ENCODE measurements at places on chromosomes 13 and 19.
A peak's percentile ranks its signal among the peaks of the same experiment; 100 is the strongest.

- no peak for DNase-seq
Measured at GRCh38 chr13:44822291-44822690, 167.0 kb downstream of the NUFIP1 start.

DNA sequence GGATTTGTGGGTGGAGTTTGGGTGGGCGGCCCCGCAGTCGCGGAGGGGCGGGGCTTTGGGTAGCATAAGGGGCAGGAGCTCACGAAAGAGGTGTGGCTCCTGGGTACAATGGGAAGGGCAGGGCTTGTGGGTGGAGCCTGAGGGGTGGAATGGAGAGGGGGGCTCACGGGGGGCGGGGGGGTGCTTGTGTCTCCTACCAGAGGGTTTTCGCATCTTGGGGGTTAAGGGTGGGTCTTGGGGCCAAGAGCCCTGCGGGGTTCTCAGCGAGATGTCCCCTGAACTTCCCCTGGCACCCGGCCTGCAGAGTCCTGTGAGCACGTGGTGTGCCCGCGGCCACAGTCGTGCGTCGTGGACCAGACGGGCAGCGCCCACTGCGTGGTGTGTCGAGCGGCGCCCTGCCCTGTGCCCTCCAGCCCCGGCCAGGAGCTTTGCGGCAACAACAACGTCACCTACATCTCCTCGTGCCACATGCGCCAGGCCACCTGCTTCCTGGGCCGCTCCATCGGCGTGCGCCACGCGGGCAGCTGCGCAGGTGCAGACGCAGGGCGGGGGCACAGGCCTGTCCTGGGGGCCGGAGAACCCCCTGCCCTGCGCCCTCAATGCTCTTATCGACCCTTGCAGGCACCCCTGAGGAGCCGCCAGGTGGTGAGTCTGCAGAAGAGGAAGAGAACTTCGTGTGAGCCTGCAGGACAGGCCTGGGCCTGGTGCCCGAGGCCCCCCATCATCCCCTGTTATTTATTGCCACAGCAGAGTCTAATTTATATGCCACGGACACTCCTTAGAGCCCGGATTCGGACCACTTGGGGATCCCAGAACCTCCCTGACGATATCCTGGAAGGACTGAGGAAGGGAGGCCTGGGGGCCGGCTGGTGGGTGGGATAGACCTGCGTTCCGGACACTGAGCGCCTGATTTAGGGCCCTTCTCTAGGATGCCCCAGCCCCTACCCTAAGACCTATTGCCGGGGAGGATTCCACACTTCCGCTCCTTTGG lies 5.1 kb downstream of the FSTL3 start:
- no peak for DNase-seq

DNA sequence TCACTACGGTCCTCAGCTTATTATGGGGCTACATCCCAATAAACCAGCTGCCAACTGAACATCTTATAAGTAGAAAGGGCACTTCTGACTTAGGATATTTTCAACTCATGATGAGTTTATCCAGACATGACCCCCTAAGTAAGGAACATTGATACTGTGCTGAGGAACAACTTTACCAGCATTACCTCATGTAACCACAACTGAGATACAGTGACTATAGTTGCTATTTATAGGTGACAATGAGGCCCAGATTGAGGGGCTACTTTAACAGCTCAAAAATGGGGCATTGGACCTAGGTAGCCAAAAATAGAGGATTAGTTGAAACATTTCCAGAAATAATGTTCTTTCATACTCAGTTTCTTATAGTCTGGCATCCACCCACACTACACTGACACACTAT lies 26.8 kb downstream of the SKA3 start:
- DNase-seq, result no peak

- DNase-seq, result no peak
Measured at GRCh38 chr19:29371251-29372090, 154.3 kb upstream of the VSTM2B start.

DNA sequence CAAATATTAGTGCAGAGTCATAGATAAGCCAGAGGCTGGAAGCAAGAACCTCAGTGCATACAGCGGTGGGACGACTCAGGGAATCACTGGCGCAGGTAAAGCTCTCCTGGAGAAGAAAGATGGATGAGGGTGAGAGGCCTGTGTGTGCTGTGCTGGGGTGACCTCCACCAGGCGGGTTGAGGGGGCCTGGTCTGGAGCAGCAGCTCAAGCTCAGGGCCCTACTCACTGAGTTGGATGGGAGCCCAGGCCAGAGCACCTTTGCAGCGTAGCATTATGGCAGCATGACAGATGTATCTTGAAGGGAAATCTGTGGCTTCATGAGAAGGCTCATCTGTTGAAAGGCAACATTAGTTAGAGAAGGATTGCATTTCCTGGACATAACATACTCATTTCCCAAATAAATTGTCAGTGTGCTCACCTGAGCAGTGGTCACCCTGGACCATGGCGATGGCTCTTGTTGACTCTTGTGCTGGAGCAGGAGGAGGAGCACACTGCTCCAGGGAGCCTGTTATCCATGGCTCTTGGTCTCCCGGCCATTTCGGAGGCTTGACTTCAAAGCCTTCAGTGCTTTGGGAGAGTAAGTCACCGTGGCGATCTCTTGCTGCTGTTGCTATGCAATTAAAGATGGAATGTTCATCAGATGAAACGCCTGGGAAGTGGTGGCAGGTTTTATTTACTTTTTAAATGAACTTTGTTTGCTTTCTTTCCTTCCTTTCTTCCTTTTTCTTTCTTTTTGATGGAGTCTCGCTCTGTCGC lies 25.0 kb downstream of the HNRNPM start:
- no peak for DNase-seq

DNA sequence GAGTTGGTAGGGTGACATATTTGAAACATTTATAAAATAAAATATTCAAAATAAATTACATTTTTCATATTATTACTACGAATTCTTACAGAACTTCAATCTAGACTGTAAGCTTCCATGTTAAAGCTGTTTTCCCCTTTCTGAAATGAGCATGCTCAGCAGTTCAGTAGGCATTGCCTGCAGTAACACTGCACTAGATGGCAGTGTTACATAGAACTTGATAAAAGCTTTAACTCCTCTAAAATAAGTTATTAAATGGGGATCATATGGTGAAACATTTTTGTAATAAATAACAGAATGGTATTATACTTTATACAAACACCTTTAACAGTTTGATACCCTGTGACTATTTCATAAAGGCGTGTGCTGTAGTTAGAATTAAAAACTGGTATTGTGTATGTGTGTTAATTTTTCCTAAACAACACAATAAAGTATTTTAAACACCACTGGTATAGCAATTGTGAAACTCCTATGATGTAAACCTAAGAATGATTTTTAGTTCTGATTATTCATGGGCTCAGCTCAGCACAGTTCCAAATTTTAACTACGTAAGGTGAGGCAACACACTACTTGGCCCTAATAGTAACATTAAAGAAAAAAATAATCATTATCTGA lies 11.6 kb upstream of the GPR18 start:
- peak; percentile 28 for DNase-seq

DNA sequence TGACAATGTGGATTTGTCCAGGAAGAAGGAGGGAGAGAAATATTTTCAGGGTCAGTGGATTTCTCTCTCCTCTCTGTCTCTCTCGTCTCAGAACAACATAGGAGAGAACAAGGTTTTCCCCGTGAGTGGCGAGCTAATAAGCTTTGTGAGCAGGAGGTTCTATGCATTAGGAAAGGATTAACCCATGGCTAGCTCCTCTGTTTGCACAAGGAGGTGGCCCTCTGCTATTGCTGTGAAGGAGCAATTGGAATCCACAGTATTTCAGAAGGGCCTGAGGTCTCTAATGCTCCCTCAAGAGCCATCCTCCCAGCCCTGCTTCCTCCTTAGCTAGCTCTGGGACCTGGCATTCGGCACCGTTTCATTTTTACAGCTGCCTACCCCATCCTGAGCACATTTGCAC lies 288.9 kb upstream of the MAB21L1 start:
- no peak for DNase-seq

- DNase-seq, result no peak
Measured at GRCh38 chr13:28199089-28199488, 60.7 kb downstream of the PAN3 start.

- no peak for DNase-seq
Measured at GRCh38 chr13:95647321-95647720, 2.8 kb upstream of the DZIP1 start.

GRCh38 chr19:374886-375235 lies 30.3 kb upstream of the MIER2 start:
- DNase-seq, result no peak

DNA sequence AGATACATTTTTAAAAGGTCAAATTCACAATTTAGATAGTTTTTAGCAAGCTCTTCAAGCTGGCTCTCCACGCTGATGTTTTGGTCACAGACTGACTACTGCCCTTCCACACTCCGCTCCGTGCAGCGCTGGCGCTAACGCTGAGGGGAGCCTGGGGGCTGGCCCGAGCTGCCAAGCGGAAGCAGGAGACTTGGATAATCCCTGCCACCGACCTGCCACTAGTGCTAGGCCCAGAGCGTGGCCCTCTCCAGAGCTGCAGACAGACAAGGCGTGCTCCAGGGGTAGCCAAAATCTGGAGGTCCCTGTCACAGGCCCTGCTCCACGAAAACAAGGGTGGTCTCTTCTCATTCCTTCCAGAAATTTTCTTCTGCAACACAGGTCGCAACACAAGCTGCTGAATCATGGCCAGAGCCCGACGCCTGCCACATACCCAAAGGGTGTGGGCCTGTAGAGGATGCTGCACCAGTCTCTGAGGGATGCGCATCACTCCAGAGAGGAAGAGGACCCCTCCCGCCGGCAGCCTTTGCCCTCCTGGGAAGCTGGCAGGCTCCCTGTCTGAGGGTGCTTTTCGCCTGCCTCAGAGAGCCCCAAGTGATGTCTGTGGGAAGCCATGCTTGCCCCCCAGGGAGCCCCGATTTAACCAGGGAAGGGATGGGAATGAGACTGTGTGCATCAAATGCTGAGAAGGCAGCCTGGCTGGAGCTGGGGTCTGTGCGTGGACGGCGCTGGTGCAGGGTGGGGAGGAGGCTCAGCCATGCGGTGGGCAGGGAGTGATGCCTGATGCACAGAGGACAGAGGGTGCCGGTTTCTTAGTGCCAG lies 21.6 kb downstream of the CAPS start:
- DNase-seq, result no peak

GRCh38 chr13:76879203-76879882 lies 6.9 kb downstream of the KCTD12 start:
- DNase-seq, result peak; percentile 66

GRCh38 chr13:113551081-113552000 lies 33.2 kb upstream of the TFDP1 start:
- DNase-seq, result no peak

DNA sequence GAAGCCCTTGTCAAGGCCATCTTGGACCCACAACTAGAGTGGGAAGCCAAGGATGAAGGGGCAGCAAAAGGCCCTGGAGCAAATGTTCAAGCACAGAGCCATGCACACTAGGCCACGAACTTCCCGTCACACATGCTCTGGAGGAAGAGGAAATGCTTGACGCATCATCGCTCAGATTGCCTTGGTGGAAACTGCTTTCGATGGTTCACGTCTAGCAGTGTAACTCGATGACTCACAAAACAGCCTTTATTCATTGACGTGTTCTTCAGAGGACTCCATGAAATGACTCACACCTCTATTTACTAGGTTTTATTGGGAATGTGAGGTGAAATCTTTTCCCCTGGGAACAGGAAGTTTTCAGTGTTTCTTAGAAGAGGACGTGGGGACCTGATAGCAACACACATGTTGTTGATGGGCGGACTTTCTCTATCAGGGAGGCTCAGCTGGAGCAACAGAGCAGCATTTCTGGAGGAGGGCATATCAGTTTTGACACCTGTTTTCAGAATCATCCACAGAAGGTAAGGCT lies 79.8 kb upstream of the FLT1 start:
- no peak for DNase-seq

GRCh38 chr19:39031368-39032062 lies 834 bp downstream of the FBXO27 start:
- peak; percentile 76 for DNase-seq

GRCh38 chr13:21542563-21542962 lies 61.4 kb downstream of the MICU2 start:
- no peak for DNase-seq

DNA sequence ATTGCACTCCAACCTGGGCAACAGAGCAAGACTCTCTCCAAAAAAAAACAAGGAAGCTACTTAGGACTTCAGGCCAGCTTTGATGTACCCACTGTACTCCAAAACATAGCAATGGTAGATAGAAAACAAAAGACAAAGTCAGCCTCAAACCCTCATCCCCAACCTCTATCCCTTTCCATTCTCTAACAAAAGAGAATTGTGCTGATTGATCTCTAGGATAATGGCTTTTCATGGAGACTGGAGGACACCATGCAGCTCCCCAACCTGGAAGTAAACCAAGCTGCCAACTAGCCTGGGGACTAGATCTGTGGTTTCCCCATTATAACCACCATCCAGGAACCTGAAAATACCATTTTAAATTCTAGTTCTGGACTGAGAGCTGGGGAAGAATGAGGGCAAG lies 4.3 kb upstream of the ZDHHC20 start:
- no peak for DNase-seq

DNA sequence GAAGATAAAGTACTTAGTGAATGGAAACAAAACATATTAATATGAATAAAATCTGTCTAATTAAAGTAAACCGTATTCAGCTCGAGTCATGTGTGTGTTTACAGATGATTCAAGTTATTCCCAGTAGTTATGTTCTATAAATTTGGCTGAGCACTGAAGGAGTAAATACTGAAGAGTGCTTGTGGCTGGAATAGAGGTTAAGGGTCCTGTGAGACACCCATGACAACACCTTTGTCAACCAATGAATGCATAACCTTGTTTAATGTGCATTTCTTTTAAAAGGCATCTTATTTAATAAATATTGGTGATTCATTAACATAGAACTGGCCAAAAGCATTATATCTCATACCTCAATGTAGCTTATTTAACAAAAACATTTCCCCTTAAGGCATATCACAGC lies 577.8 kb upstream of the SLITRK5 start:
- DNase-seq, result no peak

DNA sequence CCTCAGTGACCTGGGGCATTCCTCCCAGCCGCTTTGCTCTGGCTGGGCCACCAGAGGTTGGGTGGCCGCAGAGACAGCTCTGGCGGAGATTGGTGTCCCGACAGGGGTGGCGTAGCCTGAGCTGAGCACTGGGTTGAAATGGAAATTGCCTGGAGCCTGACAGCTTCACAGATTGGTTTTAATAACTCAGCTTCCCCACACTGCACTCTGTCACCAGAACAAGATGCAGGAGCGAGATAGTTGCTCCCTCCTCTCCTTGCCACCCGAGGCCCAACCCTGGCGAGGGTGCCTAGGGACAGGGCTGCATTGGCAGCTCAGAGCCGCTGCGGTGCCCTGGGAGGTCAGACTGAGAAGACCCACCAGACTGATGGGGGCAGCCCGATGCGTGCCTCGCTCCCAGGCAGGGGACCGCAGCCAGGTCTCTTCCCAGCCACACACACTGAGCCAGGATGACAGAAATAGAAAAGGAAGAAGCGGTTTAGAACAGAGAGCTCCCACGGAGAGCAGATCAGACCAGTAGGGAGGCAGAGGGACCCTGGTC lies 84.1 kb downstream of the KDM4B start:
- no peak for DNase-seq

DNA sequence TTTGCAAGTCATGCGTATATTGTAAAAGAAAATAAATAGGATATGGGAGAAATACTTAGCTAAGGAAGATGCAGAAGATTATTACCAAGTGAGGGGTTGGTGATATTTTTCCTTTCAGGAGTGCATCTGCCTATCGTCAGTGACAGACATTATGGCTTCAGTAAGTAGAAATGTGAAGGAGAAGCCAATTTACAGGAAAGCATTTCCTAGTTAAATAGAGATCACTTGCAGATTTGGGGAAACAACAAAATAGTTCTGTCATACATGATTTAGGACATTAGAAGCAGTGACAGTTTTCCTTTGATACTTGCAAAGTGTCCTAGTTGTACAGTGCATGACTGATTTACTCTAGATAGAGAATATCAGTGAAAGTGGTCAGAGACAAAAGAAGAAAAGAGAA lies 747.8 kb upstream of the KLHL1 start:
- no peak for DNase-seq

Data from stimulated activated CD4-positive, alpha-beta T cell treated with anti-CD3 and anti-CD28 coated beads, Interleukin-2, amount 100 ng/mL, for 4 hours (primary cell).